Activated naive CD4-positive, alpha-beta T cell treated with anti-CD3 and anti-CD28 coated beads, Interleukin-2, amount 50 U/mL, for 72 hours (primary cell): ENCODE measurements at places on chromosomes 11 and 22.

GRCh38 chr11:12116425-12117032 is 6.1 kb downstream of the MICAL2 start:
- no peak for DNase-seq

- DNase-seq = no peak
Measured at GRCh38 chr22:50190941-50191741, 5.4 kb downstream of the TRABD start.

DNA sequence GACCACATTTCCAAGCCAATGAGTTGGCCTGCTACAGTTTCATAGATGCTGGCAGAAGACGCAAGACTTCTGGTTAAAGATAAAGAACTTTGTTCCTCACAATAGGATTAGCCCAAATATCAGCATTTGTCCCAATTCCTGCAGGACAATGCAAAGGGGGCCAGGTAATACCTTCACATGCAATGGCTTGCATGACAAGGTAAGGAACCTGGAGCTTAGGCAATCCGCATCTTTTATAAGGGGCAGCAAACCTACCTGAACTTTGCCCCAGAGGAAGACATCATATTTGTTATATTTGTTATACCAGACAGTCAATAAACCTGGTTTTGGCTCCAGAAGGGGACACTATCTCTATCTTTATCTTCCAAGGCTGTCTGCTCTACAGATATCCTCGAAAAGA is 5.3 kb downstream of the P2RY6 start:
- DNase-seq = no peak

GRCh38 chr22:45292731-45293442 is 8.1 kb downstream of the UPK3A start:
- DNase-seq = no peak

DNA sequence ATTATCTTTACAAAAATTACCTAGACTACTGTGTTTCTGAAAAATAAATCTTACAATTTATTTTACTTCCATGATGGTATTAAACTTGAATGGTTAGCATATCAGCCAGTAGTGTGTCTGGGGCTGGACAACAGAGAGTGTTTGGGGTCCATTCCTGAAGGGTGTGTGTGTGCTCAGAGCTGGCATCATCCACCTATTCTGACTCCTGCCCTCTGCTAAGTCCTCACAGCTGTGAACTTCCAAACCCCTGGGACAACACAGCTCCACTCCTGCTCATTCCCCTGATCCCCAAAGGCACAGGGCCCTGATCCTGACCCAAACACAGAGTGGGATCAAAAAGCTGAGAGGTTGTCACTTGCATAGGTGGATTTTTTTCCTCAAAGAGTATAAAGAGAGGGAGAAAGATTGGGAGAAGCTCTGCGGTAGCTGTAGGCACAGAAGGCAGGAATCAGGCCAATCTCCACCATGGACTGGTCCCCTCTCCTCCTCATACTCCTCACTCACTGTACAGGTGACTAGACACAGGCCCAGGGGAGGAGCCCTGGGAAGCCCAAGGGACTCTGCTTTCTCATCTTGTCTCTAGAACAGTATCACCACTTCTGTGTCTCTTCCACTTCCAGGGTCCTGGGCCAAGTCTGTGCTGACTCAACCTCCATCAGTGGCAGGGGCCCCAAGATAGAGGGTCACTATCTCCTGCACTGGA is 55.7 kb upstream of the TOP3B start:
- DNase-seq = no peak

DNA sequence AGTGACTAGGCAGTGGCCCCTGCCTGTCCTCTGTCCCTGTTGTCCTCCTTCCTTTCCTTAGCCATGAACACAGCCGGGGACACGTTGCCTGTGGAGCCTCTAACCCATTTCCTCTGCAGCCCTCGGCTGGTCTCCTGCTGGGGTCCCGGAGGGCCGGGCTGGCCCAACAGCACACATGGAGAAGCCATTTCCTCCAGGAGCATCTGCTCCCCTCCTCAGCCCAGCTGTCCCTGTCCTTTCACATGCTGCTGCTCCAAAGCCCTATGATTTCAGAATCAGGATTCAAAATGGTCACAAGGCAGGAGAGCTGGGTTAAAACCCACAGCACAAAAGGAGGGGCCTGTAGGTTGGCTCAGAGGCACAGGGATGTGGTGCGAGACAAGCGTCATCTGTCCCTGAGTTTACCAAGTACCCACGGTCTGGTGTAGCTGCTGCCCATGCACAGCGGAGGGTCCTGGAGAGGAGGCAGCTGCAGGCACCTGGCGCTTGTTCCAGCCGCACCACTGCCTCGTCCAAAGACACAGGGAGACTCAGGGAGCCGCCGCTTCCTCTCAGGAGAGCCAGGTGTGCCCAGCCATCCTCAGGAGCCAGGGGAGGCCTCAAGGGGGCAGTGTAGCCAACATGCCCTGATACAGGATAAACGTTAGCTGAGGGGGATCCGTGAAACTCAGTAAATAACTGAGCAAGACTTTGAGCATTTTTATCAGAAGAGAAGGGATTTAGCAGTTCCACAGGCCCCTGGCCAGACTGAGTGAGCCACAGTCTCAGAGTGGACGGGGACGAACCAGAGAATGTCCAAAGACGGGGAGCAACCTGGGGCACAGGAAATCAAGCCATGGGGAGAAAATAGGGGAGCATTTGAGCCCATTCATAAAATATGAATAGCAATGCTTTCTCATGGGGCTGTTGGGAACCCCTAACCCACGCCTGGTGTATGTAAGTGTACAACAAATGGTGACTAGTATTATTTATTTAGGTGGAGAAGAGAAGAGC is 3.9 kb upstream of the VSIG10L2 start:
- peak; percentile 51 for DNase-seq

- DNase-seq = peak; percentile 77
Measured at GRCh38 chr22:30649430-30650007, 13.9 kb downstream of the SLC35E4 start.

- DNase-seq = no peak
Measured at GRCh38 chr11:1644601-1645356, 15.2 kb downstream of the KRTAP5-5 start.

DNA sequence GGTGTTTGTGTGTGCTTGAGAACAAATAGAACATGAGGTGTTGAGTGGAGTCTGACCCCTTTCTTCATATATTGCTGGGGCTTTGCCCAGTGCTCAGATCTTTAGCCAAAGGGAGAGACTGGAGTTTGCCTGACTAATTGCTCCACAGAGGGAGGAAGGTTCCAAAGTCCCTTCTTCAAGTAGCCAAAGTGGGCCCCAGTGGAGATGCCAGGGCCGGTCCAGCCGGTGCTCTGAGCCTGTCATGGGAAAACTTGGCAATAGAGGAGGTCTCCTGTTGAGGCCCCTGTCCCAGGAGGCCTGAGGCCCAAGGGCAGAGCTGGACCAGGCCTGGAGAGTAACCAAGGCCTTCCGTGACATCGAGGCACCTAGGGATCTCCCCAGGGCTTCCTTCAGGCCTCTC is 112.3 kb downstream of the DSCAML1 start:
- DNase-seq = no peak

DNA sequence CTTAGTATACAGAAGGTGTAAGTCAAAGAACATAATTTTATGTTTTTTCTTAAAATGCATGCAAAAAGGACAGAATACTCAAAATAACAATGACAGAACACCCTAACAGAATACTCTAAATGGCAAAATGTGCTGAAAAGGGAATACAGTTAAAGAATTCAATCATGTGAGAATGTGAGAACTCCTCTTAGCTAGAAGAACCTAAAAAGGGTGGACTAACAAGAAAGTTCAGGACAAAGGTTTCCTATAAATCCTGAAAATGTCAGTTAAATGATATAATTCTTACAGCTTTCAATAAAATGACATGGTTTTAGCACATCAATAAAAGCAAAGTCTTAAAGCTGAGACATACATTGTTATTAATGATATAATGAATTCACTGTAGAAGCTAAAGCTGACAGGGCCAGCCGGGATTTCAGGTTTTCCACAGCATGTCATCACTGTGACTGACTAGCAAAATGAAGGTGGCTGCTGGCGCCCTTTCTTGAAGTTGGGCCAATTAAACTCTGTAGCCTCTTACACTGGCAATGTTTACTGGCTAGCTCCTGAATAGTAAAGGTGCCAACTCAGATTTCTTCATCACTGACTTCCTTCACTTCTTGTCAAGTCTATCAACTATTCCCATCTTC is 244.4 kb downstream of the TTC28 start:
- no peak for DNase-seq

- DNase-seq = no peak
Measured at GRCh38 chr11:70496591-70497535, 98.5 kb downstream of the CTTN start.

- no peak for DNase-seq
Measured at GRCh38 chr11:1232021-1232882, 9.4 kb downstream of the MUC5B start.

DNA sequence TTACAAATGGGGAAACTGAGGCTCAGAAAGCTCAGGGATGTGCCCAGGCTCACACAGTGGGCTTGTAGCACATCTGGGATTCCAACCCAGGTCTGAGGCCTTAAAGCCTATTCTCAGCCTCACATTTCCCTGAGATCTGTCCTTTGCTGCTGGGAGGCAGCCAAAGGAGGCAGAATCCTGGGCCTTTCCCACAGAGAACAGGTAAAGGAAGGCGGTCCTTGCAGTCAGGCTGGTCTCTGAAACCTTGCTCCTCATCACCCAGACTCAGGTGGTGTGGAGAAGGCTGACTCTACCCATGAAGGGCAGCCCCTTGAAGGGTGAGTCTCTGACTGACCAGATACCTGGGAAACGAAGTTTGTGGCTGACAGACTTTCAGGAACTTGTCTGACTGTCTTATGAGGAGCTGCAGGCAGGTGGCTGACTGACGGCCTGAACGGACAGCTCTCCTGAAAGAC is 7.8 kb downstream of the SLCO2B1 start:
- no peak for DNase-seq

- DNase-seq = no peak
Measured at GRCh38 chr11:113555071-113555619, 79.9 kb upstream of the DRD2 start.

- peak; percentile 70 for DNase-seq
Measured at GRCh38 chr22:37218771-37219411, 6.6 kb upstream of the SSTR3 start.

DNA sequence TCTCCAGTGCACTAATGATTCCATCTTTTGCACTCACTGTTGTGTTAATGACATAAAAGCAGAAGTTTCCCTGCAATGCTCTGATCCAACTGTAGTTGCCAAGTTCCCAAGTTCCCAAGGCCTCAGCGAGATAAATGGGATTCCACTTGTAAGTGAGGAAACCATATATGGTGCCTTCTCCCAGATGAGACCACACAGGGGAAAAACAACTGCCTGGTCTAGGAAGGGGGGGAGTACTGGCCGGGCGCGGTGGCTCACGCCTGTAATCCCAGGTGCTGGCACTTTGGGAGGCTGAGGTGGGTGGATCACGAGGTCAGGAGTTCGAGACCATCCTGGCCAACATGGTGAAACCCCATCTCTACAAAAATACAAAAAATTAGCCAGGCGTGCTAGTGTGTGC is 23.3 kb upstream of the RELA start:
- no peak for DNase-seq

- DNase-seq = no peak
Measured at GRCh38 chr11:26749927-26750326, 28.1 kb upstream of the SLC5A12 start.

DNA sequence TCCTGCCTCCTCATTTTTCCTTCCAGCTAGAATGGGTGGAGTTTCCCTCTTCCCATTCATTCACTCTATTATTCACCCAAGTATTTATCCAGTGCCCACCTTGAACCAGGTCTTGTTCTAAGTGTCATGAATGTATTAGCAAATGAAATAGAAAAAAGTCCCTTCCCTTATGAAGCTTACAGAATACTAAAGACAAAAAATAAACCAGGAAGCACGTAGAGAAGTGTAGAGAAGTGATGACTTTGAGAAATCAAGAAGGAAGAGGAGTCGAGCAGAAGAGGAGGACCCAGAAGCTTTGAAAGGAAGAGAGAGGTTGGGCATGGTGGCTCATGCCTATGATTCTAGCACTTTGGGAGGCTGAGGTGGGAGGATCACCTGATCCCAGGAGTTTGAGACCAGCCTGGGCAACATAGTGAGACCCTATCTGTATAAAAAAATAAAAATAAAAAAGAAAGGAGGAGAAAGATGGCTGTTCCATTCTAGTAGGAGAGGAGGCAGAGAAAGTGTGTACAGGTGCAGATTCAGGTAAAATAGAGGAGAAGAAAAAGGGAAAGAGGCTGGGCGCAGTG is 17.1 kb upstream of the SYVN1 start:
- DNase-seq = no peak

GRCh38 chr11:19316434-19316833 is 75.7 kb upstream of the E2F8 start:
- no peak for DNase-seq

GRCh38 chr22:38751422-38752346 is 4.1 kb downstream of the SUN2 start:
- peak; percentile 55 for DNase-seq

- no peak for DNase-seq
Measured at GRCh38 chr11:25855916-25856315, 476.0 kb upstream of the ANO3 start.

GRCh38 chr11:77027275-77027674 is 6.9 kb upstream of the B3GNT6 start:
- DNase-seq = no peak
